NCI-H2171 treated with DMSO at 0.1 percent for 48 hours (cell line): ENCODE measurements at places on chromosomes 1 and 21.
A peak's percentile ranks its signal among the peaks of the same experiment; 100 is the strongest.

DNA sequence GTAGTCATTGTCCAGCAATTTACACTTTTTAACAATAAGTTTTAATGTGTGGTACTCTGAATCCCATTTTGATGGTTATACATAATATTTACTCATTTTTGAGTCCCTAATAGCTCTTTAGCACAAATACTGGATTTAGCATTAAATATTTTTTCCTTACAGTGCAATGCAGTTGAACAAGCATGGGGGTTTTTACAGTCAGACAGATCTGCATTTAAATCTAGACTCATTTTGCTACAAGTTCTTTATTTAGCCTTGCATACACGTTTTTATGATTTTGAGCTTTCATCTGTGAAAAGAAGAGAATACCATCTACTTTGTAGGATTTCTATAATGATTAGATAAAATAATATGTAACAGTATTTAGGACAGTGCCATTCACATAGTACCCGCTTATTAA, 44.0 kb downstream of the PTPRC start:
- no peak for DNase-seq

- DNase-seq, result no peak
Observed at GRCh38 chr1:161082483-161082882, 6.9 kb downstream of the NECTIN4 start.

DNA sequence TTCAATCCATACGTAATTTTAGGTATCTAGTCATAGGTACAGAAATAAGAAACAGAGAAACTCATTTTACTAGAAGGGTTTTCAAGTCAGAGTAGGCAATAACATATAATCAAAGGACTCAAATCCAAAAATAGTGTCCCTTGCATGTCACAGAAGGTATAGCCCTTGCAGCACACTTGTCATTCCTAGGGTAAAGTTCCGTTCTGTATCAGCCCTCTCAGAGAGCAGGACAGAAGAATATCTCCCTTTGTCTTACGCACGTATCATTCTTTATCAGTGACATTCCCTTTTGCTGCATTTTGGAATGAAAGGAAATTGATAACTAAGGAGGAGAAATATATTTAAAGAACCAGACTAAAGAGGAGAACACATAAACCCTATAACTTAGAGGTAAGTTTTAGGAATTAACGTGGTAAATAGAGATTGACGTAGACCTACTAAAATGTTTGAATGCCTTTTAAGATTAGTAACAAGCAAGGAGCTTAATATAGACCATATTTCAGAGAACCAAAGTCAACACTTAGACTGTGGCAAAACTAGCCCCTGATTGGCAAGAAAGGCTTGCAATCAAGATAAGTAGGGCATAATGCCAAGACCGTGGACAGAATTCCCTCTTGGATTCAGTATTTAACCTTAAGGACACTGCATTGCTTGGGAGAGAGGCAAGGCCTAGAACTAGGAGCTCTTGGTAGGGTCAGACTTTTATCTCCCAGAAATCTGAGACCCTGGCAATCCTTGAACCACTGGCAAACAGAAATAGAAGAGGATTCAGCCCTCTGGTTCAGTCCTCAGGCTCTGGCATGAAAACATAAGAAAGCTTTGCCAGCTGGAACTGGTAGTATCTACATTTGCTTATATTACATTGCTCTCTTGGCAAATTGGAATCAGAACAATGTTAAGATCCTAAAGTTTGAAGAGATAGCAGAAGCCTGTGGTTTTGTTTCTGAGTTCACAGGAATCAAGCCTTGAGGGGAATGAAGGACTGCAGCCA, 232.1 kb downstream of the ASTN1 start:
- DNase-seq, result no peak

- peak; percentile 33 for DNase-seq
Observed at GRCh38 chr1:166975361-166976129, at the start of gene ILDR2. Gene ILDR2 (minus strand): TSS chr1:166975540. CDS start chr1:166975268, 272 bp downstream.

- no peak for DNase-seq
Observed at GRCh38 chr1:187876775-187877174, 1048.0 kb downstream of the PLA2G4A start.

DNA sequence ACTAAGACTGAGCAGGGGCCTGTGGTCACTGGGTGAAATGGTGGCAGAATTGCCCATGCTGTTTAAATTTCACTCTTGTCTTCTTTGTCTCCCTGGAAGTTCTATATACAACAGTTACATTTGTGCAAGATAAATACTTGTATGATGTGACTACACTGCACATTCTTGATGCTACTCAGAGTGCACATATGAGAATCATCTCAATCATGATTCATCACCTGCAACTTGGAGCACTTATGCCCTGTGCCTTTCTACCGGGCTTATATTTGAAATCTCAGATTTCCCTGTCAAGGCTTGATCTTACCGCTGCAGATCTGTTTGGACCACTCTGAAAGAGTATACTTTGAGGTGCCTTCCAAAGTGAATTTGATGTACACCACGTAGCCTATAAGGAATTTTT, 10.6 kb downstream of the PGM1 start:
- DNase-seq, result no peak

GRCh38 chr1:206885341-206886060, 11.7 kb upstream of the IL24 start:
- DNase-seq, result no peak

- no peak for DNase-seq
Observed at GRCh38 chr1:38079019-38079418, 32.4 kb upstream of the POU3F1 start.

- DNase-seq, result no peak
Observed at GRCh38 chr1:177597393-177597792, 372.5 kb downstream of the SEC16B start.

DNA sequence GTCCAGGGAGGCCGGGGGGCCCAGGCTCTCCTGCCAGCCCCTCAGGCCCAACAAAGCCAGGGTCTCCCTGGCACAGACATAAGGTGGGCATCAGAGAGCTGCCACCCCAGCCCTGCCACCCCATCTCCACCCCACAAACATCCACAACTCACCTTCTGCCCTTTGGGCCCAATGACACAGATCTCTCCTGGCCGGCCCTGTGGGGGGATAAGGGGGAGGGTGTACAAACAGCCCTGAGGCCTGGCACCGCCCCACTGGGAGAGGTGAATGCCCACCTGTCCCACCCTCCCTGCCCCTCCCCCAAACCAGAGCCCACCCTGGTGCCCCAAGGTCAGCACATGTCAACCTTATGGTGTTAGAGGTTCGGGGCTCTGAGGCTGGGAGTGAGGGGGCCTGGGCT, 12.4 kb downstream of the COL16A1 start:
- no peak for DNase-seq

GRCh38 chr1:47559944-47560695, 122.3 kb downstream of the FOXD2 start:
- no peak for DNase-seq

GRCh38 chr1:186950547-186950946, 121.8 kb downstream of the PLA2G4A start:
- DNase-seq, result peak; percentile 7

DNA sequence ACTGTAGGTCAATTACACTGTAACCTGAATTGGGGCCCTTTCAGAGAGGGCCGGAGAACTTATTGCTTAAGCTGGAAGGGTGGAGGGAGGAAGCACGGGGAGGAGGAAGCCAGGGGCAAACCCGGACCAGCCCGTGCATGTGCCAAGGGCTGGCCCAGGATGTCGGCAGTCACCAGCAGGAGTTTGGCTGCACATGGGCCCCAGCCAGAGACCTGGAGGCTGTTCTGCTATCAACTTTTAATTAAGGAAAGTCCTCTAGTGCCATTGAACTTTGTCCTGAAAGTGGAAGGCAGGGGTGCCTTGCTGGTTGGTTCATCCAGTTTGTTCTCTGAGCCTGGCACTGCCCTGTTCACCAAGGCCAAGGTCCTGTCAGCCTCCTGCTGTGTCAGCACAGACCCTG, 200.8 kb upstream of the VAMP3 start:
- no peak for DNase-seq

DNA sequence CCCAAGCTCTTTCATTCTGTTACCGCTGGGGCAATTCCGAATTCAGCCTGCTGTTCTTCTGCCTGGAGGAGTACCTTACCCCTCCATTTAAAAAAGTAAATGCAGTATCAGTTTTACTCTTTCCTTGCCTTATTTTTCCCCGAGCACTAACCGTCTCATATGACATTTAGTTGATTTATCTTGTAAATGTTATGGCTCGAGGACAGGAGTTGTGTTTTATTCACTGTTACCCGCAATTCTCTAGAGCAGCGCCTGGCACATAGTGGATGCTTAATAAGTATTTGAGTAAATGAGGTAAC, 425 bp upstream of the TADA1 start:
- no peak for DNase-seq

DNA sequence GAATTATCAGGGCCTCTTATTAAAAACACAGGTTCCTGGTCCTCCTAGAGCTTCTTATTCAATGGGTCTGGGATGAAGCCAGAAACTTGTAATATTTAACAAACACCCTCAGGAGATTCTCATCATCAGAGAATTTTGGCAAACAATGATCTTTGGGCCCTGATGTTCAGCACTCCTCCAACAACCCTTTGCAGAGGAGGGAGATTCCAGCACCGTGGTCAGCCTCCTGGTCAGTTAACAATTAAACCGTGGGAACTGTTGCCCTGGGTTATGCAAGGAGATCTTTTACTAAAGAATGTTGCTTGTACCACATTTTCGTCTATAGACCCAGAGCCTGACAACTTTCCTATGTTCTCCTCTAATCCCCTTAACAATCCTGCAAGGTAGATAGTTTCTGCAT, 294.4 kb downstream of the PLPP3 start:
- DNase-seq, result no peak

DNA sequence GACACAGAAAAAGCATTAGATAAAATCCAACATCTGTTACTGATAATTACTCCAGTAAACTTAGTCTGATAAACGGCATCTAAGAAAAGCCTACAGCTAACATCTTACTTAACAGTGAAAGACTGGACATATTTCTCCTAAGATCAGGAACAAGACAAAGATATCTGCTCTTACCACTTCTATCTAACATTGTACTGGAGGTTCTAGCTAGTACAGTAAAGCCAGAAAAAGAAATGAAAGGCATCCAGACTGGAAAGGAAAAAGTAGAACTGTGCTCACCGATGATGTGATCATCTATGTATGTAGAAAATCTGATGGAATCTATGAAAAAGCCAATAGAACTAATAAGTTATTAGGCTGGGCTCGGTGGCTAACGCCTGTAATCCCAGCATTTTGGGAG, 21.7 kb downstream of the NEXN start:
- DNase-seq, result no peak
